ENCODE measurements at places on chromosomes 5 and 9.

GRCh38 chr5:147509041-147509709 is 693 bp downstream of the DPYSL3 start:
- peak; percentile 17 for DNase-seq

- DNase-seq = peak; percentile 92
These were observed at the start of gene CXXC5 for GRCh38 chr5:139648205-139649081. Gene CXXC5 (plus strand): TSS chr5:139648349. CDS start chr5:139680524, 32,175 bp downstream.

DNA sequence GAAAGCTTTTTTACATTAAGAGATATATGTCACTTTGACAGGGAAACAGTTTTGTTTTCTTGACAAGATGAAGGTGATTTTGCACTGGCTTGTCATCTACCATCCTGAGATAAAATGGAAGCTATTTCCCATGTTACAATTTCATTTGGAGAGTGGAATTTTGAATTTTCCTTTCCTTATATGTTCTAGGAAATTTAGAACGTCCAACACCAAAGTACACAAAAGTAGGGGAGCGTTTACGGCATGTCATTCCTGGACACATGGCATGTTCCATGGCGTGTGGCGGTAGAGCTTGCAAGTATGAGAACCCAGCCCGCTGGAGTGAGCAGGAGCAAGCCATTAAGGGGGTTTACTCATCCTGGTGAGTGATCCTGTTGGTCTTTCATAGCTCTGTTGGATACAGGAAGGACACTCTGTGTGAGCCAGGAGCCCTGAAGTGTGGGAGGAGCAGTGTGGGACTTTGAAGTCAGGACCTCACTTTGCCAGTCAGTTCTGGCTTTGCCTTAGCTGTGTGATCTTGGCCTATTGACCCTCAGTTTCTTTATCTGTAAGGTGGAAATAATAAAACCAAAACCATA is 887 bp downstream of the PTPDC1 start:
- DNase-seq = peak; percentile 37

- DNase-seq = peak; percentile 80
These were observed 11.5 kb downstream of the PRRC2B start for GRCh38 chr9:131405428-131405827.

DNA sequence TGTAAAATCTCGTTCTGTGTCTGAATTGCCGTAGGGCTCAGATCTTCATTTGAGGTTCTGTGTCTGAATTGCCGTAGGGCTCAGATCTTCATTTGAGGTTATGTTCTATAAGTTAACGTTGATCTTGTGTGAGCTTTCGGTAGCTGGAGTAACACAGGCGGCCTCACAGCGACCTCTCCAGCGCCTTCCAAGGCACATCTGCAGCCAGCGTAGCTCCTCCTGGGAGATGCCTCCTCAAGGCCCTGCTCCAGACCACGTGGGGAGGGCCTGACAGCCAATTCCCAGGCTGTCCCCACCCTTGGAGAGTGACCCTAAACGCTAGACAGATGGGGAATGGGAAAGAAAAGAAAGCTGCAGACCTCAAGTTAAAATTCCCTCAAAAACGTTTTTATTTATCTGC is 8.7 kb upstream of the AHRR start:
- peak; percentile 41 for DNase-seq

DNA sequence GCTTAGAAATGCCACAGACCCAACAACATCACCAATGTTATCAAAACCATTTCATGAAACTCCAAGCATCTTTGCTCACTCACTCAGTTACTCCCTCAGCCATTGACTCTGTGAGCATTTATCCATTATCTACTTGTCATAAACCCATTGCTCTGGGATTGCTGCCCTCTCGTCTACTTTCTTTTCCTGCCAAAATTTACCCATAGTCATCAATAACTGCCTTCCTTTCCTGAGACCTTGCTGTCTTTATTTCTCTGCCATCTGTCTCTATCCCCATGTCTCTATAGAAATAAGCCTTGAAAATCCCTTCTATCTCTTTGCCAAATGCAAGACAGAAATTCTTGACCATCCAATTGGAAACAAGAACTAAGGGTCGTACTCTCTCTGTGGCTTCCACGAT is 26.4 kb upstream of the PUM3 start:
- DNase-seq = no peak

DNA sequence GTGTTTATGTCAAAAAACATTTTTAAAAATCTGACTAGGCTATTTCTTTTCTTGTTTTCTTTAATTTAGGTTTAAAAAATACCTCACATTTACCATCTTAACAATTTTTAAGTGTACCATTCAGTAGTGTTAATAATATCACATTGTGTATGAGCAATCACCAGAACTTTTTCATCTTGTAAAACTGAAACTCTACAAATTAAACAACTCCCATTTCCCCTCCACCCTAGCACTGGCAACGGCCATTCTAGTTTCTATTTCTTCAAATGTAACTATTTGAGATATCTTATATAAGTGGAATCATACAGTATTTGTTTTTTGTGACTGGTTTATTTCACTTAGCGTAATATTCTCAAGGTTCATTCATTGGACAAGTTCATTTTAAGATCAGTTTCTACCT is 27.7 kb downstream of the PLCXD3 start:
- DNase-seq = no peak

All from AG10803 (cell line).